ENCODE measurements at places on chromosomes 3 and 15.

GRCh38 chr3:26622621-26623418 is at the start of gene LRRC3B:
LRRC3B (plus strand) TSS chr3:26622772; CDS start chr3:26709673, 86,901 bp downstream.
- DNase-seq: no peak

- DNase-seq: no peak
Observed at GRCh38 chr3:190429681-190430080, 20.0 kb downstream of the TMEM207 start.

DNA sequence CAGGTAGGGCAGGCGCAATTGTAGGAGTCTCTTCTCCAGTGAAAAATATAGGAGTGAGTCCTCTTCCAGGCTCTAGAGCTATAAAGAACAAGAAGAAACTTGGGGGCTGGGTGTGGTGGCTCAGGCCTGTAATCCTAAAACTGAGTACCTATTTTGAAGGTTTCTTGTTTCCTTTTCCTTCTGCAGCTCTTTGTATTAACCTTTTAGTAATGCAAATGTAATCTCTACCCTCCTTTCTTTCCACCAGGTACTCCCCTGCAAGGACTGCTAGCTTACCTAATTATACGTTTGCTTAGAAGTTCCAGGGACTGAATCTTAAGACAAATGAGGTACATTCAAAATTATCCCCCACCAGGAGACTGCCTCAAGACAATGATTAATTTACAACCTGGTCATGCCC is 75.9 kb downstream of the CD47 start:
- DNase-seq: no peak

DNA sequence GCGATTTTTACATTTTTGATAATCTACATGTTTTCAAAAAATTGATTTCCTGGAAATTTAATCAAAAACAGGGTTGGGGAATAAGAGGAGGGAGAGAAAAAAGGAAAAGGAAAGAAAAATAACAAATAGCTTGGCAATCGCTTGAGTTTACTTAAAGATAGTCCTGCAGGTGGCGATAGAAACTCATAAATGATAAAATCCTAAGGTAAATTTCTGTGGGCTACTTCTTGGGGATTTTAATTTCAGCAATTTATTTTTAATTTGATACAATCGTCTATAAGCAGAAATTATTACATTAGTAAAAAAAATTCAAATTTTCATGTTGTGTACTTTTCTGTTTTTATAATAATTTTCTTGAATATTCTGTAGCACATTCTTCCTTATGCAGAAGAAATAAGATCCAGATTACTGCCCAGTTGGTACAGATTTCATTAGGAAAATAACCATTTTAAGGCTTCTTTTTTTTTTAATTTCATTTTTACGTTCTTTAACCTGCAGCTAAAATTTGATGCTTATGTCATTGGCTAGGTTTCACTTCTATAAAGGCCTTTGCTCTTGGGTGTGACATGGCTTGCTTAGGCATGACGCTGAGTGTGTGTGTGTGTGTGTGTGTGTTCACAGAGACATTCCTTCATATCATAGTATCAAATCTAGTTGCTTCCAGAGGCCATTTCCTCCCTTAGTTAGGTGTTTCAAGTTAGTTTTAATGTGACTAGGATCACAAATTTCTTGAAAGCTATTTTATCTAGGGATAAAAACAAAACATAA is 181.8 kb downstream of the MCTP2 start:
- DNase-seq: no peak

DNA sequence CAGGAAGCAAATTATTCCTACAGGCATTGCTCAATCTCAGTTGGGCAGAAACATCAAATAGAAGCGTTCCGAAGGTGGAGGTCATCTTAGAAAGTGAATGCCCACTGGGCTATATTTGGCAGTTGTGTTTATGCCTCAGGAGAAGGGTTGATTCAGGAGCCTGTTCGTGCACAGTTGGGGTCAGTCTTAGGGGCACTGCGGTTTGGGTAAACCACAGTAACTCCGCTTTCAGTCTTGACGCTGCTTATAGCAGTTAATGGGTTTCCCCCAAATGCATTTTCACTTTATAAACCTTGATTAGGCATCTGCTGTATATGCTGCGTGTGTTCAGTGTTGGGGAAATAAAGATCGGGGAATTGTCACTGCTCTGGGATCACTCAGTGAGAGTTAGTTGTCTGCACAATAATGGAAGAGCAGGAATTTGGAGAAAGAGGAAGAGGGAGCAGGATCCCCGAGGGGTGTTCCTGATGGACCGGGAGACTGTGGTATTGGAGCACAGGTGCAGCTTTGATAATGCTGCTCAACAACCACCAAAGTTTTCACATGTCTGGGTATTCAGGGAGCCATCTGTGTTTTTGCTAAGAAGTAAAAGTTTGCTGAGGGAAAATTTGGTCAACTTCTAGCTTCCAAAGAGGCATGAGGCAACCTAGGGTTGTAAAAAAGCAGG is 124.3 kb upstream of the EIF1B start:
- no peak for DNase-seq

- no peak for DNase-seq
Observed at GRCh38 chr3:21551019-21551418, 200.0 kb downstream of the ZNF385D start.

DNA sequence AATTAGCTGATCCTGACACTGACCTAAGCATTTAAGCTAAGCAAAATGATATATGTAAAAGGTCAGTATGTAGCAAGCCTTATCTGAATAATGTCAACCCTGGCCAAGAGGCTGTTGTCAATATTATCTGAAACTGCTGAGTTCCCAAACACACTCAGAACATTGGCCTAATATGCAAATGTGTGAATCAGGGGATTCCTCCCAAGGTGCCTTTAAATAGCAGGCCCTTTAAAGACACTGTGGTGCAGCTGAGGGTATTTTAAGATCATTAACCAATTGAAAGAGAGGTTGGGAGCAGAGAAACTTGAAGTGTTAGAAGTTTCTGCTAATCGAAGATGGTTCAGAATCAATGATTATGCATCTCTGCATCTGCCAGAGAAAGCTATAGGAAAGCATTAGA is 207.0 kb downstream of the NTRK3 start:
- no peak for DNase-seq

DNA sequence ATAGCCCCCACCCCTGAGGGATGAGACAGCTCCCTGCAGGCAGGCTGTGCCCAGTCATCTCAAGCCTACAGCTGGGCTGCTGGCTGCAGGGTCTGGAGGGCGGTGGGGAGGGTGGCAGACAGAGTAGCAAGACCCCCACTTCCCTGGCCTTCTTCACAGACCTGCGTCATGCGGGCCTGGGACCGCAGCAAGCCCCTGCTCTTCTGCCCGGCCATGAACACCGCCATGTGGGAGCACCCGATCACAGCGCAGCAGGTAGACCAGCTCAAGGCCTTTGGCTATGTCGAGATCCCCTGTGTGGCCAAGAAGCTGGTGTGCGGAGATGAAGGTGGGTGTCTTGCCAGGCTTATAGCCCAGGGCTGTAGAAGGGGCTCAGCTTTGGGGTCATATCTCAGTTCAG is 25.0 kb downstream of the PPCDC start:
- no peak for DNase-seq

GRCh38 chr3:141225939-141226338 is 5.7 kb upstream of the PXYLP1 start:
- DNase-seq: no peak

GRCh38 chr15:55977231-55977630 is 16.2 kb downstream of the NEDD4 start:
- DNase-seq: no peak

GRCh38 chr3:99910752-99911290 is 93.2 kb downstream of the CMSS1 start:
- DNase-seq: no peak

GRCh38 chr15:88166082-88166993 is 90.2 kb downstream of the NTRK3 start:
- DNase-seq: no peak

- DNase-seq: no peak
Observed at GRCh38 chr15:77634266-77634962, 1.7 kb upstream of the LINGO1 start.

DNA sequence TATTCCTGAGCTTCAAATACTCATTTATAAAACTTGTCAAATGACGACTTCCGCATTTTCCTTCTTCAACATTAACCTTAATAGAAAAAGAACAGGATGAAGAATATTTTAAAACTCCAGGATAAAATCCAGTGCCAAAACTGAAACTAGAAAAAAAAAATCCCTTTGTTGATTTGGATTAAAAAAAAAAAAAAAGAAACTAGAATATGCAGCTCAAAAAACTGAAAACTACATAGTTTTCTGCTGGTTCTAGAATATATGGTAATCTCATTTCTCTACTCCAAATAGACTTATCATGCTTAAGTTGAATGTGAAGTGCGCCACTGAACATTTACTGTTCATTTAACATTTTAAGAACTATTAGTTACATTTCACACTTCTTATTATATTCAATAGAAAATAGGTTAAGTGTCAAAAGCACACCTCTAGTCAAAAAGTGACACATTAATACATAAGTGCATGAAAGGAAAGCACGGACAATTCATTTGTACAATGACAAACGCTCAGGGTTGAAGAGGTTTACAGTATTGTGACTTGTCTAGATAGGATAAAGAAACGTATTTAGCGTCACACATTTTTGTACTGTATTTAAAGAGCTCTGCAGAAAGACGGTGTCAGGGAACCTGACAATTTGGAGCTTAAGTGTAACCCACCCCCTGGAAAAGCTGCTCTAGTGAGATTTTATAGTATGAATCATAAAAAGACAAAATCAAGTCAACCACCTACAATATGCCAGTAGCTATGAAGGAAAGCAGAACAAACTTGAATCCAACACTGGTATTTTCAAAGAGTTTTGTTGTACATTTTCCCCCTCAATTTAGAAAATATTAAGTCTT is 5.8 kb downstream of the TRA2B start:
- no peak for DNase-seq

DNA sequence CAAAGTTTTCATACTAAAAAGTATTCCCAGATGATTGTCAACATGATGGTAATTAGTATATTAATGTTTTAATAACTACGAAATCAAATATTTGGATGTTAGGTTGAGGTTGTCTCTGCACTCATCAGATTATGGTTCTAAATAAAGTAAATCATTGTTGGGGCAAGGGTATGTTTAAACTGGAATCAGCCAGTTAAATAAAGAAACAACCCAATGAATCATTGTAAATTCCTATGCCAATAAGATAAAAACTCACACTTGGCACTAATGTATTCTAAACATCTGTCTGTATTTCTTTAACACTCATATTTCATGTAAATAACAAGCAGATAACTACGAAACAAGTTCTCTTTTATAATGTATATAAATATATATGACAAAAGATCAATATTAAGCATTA is 92.7 kb downstream of the PEAK1 start:
- no peak for DNase-seq

Data from NCI-H2171 (cell line).